ENCODE measurements at places on chromosomes 5 and 9.

GRCh38 chr5:1390861-1391600 is 46.1 kb upstream of the CLPTM1L start:
- H3K4me3 ChIP-seq = no peak overlapping the region
- H3K27me3 ChIP-seq = peaks cover 93% of the 10 kb centered on the region
- no peak overlapping the region for H3K27ac ChIP-seq
- H3K36me3 ChIP-seq = no peaks in the 10 kb centered on the region

DNA sequence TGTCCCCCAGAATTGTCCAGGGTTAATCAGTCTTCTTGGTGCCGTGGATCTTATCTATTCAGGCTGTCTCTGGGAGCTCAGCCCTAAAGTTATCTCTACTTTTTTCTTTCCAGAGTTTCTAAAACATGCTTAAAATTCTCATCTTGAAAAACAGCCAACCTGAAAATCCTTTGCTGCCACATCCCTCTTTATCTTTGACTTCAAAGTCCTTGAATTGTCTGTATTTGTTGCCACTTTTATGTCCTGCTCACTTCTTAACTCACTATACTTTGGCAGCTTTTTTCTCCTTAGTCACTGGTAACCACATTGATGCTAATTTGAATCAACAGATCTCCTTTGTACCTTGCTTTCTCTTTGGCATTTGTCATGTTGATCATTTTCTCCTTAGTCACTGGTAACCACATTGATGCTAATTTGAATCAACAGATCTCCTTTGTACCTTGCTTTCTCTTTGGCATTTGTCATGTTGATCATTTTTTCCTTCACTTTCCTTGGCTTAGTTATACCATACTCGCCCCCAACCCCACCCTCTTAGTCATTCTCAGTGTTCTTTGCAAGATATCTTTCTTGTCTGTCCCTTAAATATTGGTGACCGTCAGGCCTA is 8.5 kb downstream of the DMXL1 start:
- H3K36me3 ChIP-seq = no peaks in the 10 kb centered on the region
- DNase-seq = no peak
- H3K4me3 ChIP-seq = no peak overlapping the region
- H3K4me1 ChIP-seq = peaks cover 62% of the 10 kb centered on the region
- no peaks in the 10 kb centered on the region for H3K27me3 ChIP-seq

DNA sequence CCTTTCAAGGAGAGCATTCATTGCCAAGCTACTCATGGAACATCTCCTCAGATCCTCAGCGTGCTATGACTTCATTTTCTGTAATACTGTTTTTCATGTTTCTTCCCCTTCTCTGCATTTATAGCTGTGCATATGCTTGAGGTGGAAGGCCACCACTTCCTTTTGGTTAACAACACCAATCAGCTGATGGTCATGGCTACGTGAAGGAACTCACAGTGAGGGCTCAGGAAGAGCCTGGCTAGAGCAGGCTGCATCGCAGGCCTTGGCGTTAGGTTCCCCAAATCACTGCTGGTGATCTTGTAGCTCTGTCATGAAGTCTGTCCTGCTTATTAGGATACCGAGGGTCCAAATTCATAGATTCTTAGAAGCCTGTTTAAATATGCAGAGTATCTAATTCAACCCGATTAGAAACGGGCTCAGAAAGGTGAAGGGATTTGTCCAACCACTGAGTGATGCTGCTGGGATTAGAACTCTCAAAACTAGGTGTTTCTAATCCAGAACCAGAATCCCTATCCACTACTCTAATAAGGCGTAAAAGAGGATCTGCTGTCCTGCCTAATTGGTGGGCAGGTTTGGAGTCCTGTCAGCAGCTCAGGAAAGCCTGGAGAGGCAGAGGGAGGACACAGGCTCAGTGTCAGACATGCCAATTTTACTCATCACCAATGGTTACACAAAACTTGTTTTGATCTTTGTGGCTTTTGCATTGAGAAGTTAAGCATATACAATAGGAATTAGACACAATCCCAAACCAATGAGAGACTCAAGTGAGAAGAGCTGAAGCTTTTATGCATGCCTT is 7.5 kb downstream of the SYK start:
- H3K4me1 ChIP-seq = no peaks in the 10 kb centered on the region
- no peak overlapping the region for H3K27ac ChIP-seq
- H3K36me3 ChIP-seq = no peaks in the 10 kb centered on the region
- peaks cover 61% of the 10 kb centered on the region for H3K27me3 ChIP-seq
- DNase-seq = no peak

DNA sequence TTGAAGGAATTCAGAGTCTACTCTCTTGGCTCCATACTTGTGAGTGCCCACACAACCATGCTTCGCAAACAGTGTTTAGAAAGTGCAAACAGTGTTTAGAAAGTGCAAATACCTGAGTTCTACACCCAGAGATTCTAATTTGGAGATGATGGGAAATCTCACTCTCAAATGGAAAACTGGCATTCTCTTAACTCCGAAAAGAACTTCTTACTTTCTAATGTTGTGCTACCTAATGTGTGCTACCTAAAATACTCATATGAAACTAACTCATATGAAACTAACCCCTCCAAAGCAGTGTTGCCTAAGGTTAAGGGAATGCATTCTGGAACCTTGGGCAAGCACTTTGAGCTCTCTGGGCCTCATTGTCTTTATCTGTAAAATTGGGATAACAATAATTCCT is 55.5 kb upstream of the ZNF366 start:
- no peak overlapping the region for H3K4me3 ChIP-seq
- no peak overlapping the region for H3K27ac ChIP-seq
- H3K27me3 ChIP-seq = no peaks in the 10 kb centered on the region
- no peak for DNase-seq
- no peaks in the 10 kb centered on the region for H3K36me3 ChIP-seq

- no peak overlapping the region for H3K4me3 ChIP-seq
- no peaks in the 10 kb centered on the region for H3K27me3 ChIP-seq
- H3K4me1 ChIP-seq = peaks cover 50% of the 10 kb centered on the region
- no peak overlapping the region for H3K27ac ChIP-seq
- DNase-seq = no peak
- no peaks in the 10 kb centered on the region for H3K36me3 ChIP-seq
Observed at GRCh38 chr9:130034570-130034969, 8.4 kb downstream of the FNBP1 start.

DNA sequence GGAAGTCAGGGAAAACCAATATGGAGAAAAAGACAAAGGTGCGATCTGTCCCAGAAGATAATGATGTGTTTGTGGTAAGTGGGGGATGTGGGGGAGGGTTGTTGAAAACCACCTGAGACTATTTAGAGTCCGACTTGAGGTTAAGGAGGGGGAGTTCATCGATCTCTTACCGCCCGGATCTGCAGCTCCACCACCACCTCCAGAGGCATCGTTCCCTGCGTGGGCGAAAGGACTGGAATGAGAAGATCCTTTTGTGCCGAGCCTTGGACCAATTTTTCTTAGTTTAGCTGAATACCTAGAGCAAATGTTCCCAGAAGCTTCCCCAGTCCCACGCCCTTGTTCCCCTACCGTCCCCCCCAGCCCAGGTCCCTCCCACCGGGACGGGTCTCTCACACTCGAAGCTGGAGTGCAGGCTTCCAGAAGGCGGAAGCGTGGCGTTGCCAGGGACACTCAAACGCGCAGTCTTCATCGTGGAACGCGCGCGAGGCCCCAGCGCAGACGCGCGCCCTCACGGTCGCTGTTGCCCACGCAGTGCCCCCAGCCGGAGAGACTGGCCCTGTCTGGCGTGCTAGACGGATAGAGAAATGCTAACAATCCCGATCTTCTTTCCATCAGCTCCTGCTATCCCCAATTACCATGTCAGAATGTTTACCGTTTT is at the start of gene SPATA6L:
Gene SPATA6L, minus strand, starts transcription at position 439 of the 658 bp plus-strand sequence. Its CDS starts 230 bp downstream, at position 209.
- peak within 1 kb of the TSS; percentile 66 for H3K4me3 ChIP-seq
- H3K27ac ChIP-seq = peak within 1 kb of the TSS; percentile 48
- no peaks in the 10 kb centered on the region for H3K27me3 ChIP-seq
- DNase-seq = peak; percentile 71
- H3K4me1 ChIP-seq = peaks cover 53% of the 10 kb centered on the region

GRCh38 chr5:79955356-79955895 is 35.6 kb downstream of the MTX3 start:
- H3K27ac ChIP-seq = no peak overlapping the region
- H3K36me3 ChIP-seq = no peaks in the 10 kb centered on the region
- no peak overlapping the region for H3K4me3 ChIP-seq
- H3K27me3 ChIP-seq = no peaks in the 10 kb centered on the region
- DNase-seq = no peak

DNA sequence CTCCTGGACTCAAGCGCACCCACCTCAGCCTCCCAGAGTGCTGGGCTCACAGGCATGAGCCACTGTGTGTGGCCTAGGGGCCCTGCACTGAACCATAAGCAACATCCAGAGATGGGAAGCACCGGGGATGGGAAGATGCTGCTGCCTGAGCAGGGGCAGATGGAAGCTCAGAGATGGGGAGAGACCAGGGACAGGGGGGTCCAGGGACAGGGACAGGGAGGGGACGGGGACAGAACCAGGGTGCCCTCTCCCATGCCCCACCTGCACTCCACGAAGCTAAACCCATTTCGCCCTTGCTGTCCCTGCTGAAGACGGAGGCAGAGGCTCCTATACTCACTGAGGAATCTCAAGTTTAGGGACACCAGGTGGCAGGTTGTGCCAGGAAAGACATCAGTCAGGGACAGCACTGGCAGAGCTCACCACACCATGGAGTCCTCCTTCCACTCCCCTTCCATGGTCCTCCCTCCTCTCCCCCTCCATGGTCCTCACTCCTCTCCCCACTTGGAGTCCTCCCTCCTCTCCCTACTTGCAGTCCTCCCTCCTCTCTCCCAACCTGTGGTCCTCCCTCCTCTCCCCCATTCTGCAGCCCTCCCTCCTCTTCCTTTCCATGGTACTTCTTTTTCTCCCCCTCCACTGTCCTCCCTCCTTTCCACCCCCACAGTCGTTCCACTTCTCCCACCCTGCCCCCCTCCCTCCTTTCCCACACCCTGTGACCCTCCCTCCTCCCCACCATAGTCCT is 45.5 kb upstream of the LRRC14B start:
- peaks cover 16% of the 10 kb centered on the region for H3K27me3 ChIP-seq
- no peak for DNase-seq
- H3K4me1 ChIP-seq = no peaks in the 10 kb centered on the region
- H3K4me3 ChIP-seq = no peak overlapping the region

DNA sequence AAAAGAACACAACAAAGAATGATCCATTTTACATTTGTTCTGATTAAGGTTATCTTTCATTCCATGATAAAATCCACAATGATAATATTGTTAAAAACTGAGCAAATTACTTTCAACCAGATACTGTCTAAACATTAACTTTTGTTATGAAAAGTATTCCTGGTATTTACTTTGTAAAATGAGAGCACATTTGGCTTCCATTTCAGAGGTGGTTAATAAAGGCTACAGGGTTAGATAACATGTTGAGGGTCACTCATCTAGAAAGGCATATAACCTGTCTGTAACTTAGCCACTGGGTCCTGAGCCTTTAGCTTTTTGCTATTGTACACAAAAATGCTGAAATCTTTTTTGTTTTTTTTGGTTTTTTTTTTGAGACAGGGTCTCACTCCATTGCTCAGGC is 99.3 kb downstream of the ANXA2R start:
- H3K36me3 ChIP-seq = no peaks in the 10 kb centered on the region
- peaks cover 86% of the 10 kb centered on the region for H3K27me3 ChIP-seq
- H3K27ac ChIP-seq = no peak overlapping the region
- peaks cover 17% of the 10 kb centered on the region for H3K4me1 ChIP-seq

DNA sequence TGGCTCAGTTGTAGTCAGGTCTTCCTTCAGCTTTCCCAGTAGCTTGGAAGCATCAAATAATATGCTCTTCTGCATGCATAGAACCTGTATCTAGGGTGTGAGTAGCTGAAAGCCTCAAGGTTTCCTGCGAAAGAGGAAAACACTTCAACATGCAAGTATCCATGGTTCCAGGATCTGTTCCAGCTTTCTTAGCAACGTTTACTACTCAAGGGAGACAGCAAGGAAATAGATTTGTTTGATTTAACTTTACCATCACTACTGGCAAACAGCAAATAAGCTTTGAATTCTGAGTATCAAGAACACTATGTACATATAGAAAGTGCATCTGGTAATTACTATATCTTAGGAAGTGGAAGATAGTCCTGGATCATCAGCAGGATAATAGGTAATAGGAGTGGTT is 341.0 kb downstream of the PRR16 start:
- no peak overlapping the region for H3K4me3 ChIP-seq
- no peak for DNase-seq
- no peaks in the 10 kb centered on the region for H3K36me3 ChIP-seq

DNA sequence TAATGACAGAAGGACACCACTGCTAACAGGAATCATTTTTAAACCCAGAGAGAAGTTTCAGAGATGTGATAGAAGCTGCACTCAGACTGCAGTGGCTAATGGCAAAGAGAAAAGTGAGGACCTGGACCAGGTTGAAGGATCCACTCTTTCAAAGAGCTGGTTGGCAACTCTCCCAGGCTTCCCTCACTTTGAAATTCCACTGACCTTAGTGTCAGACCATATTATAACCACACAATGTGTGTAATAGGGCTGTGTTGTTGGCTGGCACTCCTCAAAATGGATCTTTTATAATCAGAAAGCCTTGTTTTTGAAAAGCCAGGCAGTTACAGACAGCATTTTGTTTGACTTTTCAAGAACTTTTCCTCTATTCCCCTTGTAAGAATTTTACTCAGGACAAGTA is 280.7 kb downstream of the PRELID2 start:
- no peak overlapping the region for H3K4me3 ChIP-seq
- no peaks in the 10 kb centered on the region for H3K27me3 ChIP-seq
- no peak overlapping the region for H3K27ac ChIP-seq
- no peak for DNase-seq
- no peaks in the 10 kb centered on the region for H3K4me1 ChIP-seq

DNA sequence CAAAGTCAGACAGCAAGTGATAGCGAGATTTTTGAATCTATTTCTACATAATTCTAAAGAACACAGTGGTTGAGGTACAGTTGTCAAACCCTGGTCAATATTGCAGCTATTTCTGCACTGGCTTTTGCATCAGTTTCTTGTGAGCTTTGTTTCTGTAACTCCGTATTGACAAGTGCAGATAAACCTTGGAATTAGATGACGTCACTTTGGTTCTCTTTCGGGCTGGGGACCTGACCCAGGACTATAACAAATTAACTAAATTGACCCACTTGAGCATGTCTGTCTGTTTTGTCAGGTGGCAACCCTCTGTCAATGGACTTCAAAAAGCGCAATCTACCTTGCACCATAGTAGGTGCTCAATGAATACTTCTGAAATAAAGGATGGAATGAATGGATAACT is 418.4 kb upstream of the SGCD start:
- H3K27me3 ChIP-seq = no peaks in the 10 kb centered on the region
- H3K4me1 ChIP-seq = peaks cover 21% of the 10 kb centered on the region
- H3K27ac ChIP-seq = no peak overlapping the region
- DNase-seq = no peak
- H3K4me3 ChIP-seq = no peak overlapping the region

DNA sequence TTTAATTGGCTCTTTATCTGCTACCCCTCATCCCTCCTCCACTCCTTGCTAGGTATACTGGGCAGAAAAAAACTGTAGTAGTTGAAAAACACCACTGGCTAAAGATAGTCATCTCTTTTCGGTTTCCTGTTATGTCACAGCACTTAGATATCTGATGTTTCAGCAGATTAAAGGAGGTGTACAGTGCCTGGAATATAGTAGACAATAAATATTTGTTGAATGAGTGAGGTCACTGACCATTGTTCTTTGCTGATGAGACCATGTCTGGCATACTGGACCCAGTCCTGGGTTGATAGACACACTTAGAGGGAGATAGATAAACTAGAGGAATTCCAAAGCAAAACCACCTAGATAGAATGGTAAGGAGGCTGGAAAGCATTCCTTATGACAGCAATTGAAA is 3.2 kb downstream of the GRPEL2 start:
- H3K4me1 ChIP-seq = peaks cover 58% of the 10 kb centered on the region
- no peak for DNase-seq
- H3K27me3 ChIP-seq = no peaks in the 10 kb centered on the region
